T-helper 17 cell (primary cell): ENCODE measurements at places on chromosomes 1 and 21.

- no peak for DNase-seq
Measured at GRCh38 chr1:59046134-59046533, 250.8 kb upstream of the FGGY start.

DNA sequence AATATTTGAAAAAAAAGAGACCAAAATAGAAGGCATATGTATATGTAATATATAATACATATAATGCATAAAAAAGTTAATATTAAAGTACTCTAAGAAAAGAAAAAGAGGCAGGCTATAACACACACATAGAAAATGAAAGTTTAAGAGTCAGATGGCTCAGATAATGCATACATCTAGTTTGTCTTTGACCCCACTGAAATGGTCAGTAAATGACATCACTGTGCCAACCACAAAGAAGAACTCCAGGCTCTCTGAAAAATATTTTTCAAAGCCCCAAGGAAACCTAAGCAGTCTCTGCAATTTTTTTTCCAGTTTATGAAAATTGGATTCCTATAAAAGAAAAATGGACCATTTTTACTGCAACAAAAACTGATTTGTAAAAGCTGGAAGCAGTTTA lies 55.4 kb upstream of the SCYL3 start:
- DNase-seq: no peak

DNA sequence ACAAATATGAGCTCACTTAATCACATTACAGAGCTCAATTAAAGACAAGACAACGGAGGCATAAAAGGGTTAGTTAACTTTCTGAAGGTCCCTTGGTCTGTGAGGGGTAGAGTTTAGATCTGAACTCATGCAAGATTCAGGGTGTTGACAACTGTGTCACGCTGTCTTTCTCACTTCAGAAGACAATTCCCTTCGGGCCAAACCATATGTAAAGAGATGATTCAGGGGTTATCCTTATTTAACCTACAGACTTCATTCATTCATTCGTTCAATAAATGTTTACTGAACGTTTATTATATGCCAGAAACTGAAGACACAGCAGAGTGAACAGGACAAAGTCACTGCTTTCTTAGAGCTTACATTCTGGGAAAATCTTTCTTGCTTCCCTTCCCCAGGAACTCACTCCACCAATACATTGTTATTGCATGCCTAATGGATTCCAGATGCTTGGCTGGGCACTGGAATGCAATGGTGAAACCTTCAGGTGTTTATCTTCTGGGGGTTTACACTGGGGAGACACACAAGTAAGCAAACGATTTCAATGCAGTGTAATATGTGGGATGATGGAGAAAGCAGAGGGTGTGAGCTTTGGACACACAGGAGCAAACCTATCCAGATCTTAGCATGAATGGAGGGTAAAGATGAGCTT lies 6.4 kb downstream of the XCL1 start:
- no peak for DNase-seq

GRCh38 chr1:43660355-43660754 lies 10.4 kb downstream of the KDM4A start:
- no peak for DNase-seq

DNA sequence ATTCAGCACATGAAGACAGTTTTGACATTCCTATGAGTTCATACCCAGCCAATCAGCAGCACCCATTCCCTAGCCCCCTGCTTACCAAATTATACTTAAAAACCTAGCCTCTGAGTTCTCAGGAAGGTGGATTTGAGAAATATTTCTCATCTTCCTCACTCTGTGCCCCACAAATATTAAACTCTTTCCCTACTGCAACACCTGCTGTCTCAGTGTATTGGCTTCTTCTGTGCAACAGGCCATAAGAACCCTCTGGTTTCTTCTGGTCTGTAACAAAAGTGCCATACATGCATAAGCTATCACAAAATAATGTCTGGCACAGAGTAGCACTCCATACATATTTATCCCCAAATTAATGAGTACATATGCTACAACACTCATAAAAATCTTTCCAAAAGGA lies 387.4 kb upstream of the CAMK1G start:
- DNase-seq: no peak

- no peak for DNase-seq
Measured at GRCh38 chr1:55610203-55610602, 395.0 kb upstream of the USP24 start.

DNA sequence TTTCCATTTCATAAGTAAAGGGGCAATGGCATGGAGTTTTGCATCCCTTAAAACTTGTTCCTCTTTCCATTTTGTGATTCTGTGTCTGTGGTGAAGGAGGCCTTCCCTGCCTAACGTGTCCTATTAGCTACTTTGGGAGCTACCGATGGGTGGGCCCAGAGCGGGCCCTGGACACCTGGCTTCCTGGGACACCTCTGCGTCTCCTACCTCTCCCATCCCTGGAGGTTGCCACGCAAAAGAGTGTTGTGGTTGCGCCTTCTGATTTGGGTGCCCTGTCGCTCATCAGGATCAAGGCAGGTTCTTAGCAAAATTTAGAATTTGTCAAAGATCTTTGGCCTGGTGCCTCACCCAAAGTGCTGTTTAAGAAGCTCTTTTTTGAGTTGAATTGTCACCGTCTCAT lies 116.4 kb upstream of the CACNA1E start:
- DNase-seq: no peak

GRCh38 chr1:119453021-119453420 lies 38.1 kb downstream of the HSD3B2 start:
- no peak for DNase-seq

- no peak for DNase-seq
Measured at GRCh38 chr1:1591452-1591851, 8.5 kb downstream of the FNDC10 start.

DNA sequence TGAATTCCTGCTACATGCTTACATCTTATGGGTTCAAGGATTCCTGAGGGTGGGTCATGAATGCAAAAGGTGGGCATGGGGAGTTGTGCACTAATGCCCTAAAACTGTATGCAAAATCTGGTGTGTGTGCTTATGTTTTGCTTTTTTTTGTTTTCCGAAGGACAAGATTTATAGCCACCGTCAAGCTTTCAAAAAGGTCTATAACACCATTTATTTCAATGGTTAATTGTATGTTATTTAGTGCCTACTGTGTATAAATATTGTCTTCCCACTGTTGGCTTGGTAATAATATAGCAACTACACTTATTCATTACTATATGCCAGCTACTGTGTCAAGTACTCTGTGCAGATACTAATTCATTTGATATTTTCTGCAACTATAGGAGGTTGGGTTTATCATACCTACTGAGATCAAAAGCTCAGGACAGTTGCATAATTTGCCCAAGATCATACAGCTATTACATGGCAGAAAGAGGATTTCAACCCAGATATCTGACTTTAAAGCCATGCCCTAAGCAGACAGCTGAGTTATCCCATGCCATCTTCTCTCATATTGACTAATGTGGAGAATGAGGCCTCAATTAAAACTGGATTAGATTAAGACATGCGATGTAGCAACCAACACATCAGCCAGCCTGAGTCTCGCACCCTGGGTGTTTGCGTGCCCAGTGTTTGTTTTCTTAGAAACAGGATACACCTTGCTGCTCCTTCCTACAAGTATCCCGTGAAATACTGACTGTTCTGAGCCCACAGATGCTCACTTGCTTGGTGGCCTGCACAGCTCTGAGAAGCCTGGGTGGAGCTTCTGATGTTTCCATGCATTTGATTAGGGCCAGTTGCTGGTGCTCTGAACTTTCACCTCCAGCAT lies 34.6 kb downstream of the GADD45A start:
- DNase-seq: no peak

GRCh38 chr1:204441558-204441957 lies 29.9 kb upstream of the PPP1R15B start:
- DNase-seq: no peak

DNA sequence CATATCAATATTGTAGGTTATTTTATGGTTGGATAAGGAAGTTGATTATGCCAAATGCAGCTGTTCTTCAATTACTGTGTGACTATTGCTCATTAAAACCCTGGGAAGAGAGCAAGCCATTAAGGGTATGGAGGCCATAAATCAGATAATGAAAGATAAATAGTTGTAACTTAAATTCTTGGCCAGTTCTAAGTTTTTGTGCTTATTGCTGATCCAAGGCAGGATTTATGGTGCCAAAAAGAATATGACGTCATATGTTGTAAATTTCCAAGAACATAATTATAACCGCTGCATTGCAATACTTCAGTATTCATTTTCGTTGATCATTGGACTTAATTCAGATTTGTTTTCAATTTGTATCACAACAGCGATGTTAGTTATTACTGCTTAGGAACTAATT lies 211.6 kb downstream of the LRRC40 start:
- no peak for DNase-seq

DNA sequence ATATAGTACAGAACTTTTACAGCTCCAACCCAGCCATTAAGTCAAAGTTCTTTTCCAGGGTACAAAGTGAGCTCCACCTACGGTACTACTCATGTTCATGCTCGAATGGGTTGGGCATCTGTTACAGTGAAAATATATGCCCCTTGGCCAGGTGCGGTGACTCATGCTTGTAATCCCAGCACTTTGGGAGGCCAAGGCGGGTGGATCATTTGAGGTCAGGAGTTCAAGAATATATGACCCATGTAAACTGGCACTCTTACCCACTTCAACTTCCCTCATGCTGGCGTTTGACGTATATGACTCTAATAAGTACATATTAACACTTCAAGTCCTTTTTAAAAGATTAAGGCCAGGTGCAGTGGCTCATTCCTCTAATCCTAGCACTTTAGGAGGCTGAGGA lies 71.3 kb upstream of the PKN2 start:
- no peak for DNase-seq

DNA sequence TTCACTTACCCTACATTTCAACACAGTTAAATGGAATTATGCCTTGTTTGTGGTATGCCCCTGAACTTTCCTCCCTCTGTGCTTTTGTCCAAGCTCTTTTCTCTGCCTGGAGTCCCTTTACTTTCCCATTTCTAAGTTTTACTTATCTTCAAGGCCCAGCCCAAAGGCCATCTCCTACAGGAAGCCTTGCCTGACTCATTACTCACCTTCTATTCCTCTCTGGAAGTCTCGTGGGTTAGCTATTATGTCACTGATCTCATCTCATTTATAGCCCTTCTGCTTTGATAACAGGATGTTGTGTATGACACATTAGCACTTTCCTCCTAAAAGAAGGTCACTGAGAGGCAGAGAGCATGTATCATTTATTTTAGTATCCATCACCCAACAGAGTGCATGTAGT lies 78.8 kb upstream of the CD1D start:
- no peak for DNase-seq

DNA sequence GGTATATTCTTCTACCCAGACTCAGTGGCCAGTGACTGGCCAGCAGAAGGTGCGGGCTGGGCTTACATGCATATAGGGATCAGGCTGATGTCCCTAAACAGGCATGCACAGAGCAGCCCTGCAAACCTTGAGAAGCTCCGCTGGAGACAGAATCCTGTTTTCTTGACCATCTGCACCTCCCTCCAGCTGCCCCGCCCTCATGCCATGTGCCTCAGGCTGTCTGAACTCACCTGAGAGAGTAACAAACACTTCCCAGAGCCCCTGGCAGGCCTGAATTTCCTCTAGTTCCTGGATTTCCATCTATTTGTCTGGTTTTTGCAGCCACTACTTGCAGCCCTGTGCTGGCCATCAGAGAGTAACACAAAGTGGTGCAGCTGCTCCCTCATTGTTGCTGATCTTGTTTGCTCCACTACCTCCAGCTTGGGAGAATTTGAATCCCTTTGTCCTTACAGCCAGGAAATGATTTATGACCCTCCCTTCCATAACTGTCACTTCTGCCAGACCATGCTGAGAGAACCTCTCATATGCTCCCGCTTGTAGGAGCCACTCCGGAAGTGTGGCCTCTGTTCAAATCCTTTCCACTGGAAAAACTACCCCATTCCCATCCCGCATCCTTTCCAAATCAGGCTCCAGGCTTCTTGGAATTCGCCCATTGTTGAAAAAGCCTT lies 113.6 kb downstream of the NMNAT2 start:
- no peak for DNase-seq

- no peak for DNase-seq
Measured at GRCh38 chr1:117570988-117571409, 34.8 kb upstream of the TENT5C start.

- no peak for DNase-seq
Measured at GRCh38 chr1:111704776-111705175, 34.4 kb downstream of the INKA2 start.

- no peak for DNase-seq
Measured at GRCh38 chr21:41031701-41032220, 136.2 kb upstream of the BACE2 start.
